ENCODE measurements at places on chromosomes 4 and X.

DNA sequence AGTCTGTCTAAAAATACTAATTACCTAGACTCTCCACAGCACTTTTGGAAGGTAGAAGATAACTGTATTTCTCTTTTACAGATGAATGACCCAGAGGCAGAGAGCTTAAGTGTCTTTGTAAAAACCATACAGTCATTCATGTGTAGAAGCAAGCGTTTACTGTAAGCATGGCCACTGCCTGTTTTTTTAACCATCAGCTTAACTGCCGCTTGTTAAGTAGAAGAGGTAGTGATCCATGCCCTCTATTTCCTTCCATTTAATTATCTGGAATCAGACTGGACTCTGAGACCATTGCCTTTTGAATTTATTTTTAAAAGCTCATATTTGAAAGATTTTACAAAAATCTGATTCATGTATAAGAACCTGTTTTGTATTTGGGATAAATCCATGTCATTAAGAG, 111.2 kb upstream of the TECRL start:
- no peak for DNase-seq

- no peak for DNase-seq
Observed at GRCh38 chrX:107522901-107523300, 73.4 kb downstream of the FRMPD3 start.

GRCh38 chr4:86376850-86377249, 17.0 kb upstream of the MAPK10 start:
- DNase-seq: no peak

GRCh38 chr4:24770032-24770584, 25.3 kb upstream of the SOD3 start:
- DNase-seq: no peak

GRCh38 chrX:70439016-70439415, 5.6 kb upstream of the DLG3 start:
- no peak for DNase-seq

DNA sequence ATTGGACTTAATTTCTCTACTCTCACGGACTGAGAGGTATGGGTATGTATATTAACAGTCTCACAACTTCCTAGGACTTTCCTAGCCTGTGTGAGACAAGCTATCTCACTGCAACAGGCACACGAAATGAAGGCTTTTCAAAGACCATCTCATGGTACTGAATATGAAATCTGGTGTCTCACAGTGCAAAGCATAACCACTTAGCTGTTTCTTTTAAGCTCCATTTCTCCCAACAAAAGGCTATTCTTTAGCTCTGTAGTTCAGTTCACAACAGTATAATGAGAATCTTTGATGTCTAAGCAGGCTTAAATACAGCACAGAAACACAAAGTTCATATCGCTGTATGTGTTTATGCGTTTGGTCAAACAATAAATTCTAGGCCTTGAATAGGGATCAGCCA, 116.2 kb upstream of the PCDH18 start:
- DNase-seq: no peak

DNA sequence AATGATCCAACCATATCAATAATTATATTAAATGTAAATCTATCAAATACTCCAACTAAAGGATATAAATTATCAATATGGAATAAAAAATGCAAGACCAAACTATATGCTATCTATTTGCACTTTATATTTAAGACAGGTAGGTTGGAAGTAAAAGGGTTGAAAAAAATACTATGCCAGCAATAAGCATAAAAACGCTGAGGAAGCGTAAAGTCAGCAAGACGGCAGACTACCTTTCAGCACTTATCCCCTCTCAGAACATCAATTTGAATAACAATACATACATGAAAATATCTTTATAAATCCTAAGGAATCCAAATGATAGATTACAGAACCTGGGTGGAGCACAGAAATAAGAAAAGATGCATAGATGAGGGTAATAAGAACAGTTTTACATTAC, 14.0 kb upstream of the GABRA3 start:
- DNase-seq: no peak

DNA sequence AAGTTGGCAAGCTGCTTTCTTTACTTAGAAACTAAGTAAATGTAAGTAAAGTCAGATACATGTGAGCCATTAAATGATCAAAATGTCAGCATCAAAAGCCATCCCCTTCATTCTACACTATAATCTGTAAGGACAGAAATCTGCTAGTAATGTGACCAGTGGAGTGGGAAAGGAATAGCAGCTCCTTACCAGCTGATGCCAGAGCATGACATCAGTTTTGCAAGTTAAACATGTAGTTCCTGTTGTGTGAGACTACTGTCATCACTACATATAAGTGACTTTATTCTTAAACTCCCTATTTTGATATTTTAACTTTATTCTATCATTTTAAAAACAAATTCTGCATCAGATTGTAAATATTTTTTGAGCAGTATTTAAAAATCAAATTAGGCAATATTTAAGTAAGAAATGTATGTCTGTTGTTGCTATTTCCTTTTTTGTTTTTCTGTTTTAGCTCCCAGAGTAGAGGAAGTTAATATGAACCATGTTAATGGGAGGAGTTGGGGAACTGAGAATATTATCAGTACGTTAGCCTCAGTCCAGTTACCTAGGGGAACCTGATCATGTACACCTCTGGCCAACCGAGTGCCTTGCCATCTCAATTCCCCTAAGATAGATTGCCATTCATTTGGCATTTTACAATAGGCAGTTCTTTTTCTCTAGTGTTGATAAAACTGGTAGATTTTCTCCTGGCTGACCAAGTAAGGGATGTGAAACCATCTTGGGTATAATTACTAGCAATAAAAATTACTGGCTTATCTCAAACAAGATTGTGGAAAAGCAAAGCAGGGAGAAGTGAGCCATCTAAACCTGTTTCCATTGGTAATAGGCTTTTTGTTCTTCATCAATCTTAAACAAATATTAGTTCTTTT, 34.7 kb downstream of the CCNI start:
- DNase-seq: no peak

DNA sequence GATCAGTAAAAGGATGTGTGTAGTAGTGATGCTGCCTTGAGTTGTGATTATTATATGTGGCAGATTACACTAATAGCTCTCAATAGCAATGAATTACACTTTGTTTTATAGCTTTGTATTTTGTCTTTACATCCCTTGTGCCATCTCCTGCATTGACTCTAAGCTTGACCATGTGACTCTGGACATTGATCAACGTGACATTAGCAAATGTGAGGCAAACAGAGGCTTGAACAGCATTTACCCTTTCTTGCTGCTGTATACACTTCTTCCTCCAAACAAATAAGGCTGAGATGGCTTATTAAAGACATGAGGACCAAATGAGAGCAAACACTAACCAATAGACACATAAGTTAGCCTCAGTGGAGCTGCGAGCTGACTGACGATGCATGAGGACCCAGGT, 63.5 kb downstream of the MAD2L1 start:
- no peak for DNase-seq

GRCh38 chrX:23792861-23793553, 10.0 kb downstream of the SAT1 start:
- DNase-seq: peak; percentile 81

- no peak for DNase-seq
Observed at GRCh38 chr4:94544811-94545210, 93.1 kb downstream of the PDLIM5 start.

GRCh38 chr4:88158038-88158488, 376 bp downstream of the ABCG2 start:
- DNase-seq: no peak

- no peak for DNase-seq
Observed at GRCh38 chr4:143241892-143242291, 57.2 kb downstream of the USP38 start.

DNA sequence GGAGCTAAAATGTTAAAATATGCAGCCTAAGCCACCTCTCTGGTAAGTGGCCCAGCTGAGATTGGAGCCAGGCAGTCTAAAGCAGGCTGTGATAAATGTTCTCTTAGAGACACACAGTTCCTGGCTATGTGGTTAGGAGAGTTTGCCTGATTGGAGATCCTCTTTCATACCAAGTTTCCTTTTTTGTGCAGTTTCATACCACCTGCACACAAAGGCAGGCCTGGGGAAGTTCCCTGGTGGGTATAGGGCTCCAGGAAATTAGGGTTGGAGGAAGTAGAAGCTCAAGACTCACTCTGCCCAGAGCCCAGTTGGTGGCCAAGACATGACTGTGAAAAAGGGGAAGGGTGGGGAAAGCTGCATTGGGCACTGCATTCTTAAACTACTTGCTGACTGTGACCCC, 16.9 kb downstream of the CYBB start:
- DNase-seq: no peak

- DNase-seq: no peak
Observed at GRCh38 chrX:3589474-3589873, 124.0 kb downstream of the PRKX start.

GRCh38 chrX:154304846-154305245, 9.3 kb downstream of the TKTL1 start:
- DNase-seq: no peak

- DNase-seq: no peak
Observed at GRCh38 chr4:41358647-41359421, 102.1 kb downstream of the UCHL1 start.

DNA sequence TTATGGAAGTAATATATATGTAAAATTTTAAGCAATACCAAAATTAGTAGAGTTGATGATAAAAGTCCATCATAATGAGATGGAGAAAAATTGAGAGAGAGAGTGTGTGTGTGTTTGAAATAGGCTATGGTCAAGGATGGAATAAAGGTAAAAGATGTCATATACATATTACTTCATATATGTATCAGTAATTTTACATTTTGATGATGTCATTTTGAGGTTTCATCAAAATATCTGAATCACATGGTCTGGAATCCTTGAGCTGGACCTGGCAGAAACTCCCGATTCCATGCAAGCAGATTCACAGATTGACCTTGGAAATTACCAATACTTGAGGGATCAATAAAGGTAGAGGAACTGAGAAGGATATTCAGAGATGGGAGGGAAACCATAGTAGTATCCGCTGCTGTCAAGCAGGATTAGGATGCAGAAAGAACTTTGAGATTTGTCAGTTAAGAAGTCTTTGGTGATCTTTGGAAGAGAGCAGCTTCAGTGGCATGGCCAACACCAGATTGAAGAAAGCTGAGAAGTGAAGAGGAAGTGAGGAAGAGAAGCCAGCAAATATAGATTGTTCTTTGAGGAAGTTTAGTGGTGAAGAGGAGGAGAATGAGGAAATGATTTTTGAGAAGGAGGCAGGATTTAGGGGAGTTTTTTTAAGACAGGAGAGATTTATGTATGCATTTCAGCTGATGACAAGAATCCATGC, 21.5 kb downstream of the DNAAF6 start:
- no peak for DNase-seq

- no peak for DNase-seq
Observed at GRCh38 chr4:2172627-2173231, 69.2 kb downstream of the HAUS3 start.

- DNase-seq: no peak
Observed at GRCh38 chr4:23401572-23401971, 488.3 kb downstream of the PPARGC1A start.

GRCh38 chrX:22629105-22629725, 356.5 kb downstream of the CBLL2 start:
- DNase-seq: peak; percentile 2

GRCh38 chr4:304969-305680, at the start of gene ZNF732:
TSS of gene ZNF732 (minus strand) at chr4:305474. CDS start at chr4:305310, 164 bp downstream.
- no peak for DNase-seq

- DNase-seq: peak; percentile 75
Observed at GRCh38 chrX:47232803-47233332, at the start of gene USP11. TSS of gene USP11 (plus strand) at chrX:47233009. CDS start at chrX:47233044, 35 bp downstream.

DNA sequence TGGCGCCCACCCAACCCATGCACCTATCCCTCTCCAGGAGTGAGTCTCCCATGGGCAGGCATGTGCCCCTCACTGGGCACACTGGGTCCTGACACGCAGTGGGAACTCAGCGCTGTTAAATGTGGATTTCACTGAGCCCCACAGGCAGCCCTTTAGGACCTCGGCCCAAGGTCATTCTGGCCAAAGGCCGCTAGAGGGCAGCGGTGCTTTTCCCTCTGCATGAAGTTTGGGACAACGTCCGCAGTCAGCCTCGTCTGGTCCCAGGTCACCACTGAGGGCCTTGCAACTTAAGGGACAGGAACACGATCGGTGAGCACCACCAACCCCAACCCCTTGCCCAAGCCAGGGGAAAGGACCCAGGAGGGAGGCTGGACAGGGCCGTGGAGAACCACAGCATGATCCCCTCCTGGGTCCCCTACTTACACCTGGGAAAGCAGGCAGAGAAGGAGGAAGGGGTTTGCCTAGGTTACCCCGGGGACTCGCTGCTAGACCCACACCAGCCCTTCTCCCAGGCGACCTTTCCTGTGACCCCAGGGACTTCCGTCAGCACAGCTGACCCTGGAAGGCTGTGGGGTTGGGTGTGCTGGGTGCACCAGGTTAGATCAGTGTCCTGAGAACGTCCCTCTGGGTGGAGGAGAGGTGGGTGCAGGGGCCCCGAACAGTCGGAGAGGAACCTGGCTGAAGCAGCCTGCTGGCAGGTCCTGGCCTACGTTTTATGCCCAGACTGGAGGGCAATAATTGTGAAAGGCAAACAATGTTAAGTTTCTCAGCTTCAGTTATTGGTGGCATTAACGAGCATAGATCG, 24.0 kb downstream of the CYTL1 start:
- DNase-seq: peak; percentile 22

- DNase-seq: no peak
Observed at GRCh38 chrX:46204721-46205422, 340.3 kb downstream of the ZNF674 start.

DNA sequence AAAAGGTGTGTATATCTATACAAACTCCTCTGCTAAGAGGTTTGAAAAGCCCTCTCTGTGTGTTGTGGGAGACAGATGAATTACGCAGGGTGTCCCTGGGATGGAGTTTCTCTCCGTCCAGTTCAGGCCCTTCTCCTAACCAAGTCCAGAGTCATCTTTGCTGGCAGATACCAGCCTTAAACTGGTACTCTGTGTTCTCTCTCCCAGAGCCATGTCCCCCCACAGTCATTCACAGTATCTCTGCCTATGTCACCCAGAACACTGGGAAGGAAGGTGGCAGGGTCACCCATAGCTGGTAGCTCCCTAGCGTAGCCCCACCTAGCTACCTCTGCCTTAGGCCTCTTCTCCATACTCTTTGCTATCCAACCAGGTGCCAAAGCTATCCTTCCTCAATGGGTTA, 8.9 kb downstream of the AMER1 start:
- DNase-seq: no peak

DNA sequence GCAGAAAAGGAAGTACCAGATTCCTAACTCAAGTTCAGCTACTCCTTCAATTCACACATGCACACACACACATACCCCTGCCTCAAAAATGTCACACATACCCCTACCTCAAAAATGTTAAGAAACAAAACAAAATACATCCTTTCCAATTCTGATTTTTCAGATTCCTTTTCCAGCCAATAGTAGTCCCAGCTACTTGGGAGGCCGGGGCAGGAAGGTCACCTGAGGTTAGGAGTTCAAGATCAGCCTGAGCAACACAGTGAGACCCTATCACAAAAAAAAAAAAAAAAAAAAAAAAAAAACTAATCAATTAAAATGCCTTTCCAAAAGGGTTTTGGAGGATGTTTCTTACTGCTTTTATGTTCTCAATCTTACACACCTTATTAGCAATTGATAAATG, 138.0 kb downstream of the AFAP1 start:
- no peak for DNase-seq
